IMR-90 (cell line): ENCODE measurements at places on chromosomes 6 and 20. TPM values are rescaled to one million over a fixed set of nuclear protein-coding genes. Genes with fewer than 3 reads are reported as not detected.

DNA sequence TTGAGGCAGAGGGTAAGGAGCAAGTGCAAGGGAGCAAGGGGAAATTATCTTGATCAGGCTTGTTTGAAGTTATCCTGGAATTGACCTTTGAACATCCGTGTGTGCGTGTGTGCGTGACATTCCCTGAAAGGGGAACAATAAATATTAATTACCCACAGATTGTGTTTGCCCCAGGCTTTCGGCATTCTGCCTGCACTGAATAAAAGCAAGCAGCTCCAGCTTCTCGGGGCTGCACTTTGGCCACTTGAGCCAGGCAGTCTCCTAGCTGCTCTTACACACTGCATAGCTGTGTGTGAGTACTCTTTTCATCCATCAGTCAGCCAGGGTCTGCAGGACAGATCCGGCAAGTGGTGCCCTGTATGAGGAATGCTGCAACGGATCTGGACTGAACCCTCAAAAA lies 107.7 kb upstream of the BTN3A2 start:
- H3K27ac ChIP-seq = no peak overlapping the region
- H3K4me3 ChIP-seq = no peak overlapping the region
- H3K27me3 ChIP-seq = no peaks in the 10 kb centered on the region
- H3K4me1 ChIP-seq = no peaks in the 10 kb centered on the region
- no peaks in the 10 kb centered on the region for H3K36me3 ChIP-seq

DNA sequence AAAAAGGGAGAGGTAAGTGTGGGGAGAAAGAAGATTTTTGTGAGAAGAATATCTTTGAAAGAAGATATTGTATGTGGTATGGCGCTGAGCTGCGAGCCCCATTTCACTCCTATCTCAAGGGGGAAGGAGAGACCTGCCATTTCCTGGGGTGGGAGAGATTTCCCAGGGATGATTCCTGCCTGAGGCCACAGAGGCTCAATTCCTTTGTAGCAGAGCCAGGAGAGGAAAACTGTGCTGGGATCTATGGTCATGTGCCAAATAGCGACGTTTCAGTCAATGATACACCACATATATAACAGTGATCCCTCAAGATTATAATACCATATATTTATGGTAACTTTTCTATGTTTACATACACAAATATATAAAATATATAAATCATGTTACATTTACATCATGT lies 28.9 kb downstream of the TCF21 start:
- no peaks in the 10 kb centered on the region for H3K36me3 ChIP-seq
- H3K4me1 ChIP-seq = peaks cover 6% of the 10 kb centered on the region; the same call in 1 of the 2 replicates
- DNase-seq = no peak
- peak overlapping the region; percentile 26; the same call in 1 of the 2 replicates for H3K27ac ChIP-seq
- H3K27me3 ChIP-seq = no peaks in the 10 kb centered on the region

- no peaks in the 10 kb centered on the region for H3K36me3 ChIP-seq
- no peak for DNase-seq
- no peaks in the 10 kb centered on the region for H3K27me3 ChIP-seq
Observed at GRCh38 chr6:1659816-1660215, 50.1 kb downstream of the FOXC1 start.

DNA sequence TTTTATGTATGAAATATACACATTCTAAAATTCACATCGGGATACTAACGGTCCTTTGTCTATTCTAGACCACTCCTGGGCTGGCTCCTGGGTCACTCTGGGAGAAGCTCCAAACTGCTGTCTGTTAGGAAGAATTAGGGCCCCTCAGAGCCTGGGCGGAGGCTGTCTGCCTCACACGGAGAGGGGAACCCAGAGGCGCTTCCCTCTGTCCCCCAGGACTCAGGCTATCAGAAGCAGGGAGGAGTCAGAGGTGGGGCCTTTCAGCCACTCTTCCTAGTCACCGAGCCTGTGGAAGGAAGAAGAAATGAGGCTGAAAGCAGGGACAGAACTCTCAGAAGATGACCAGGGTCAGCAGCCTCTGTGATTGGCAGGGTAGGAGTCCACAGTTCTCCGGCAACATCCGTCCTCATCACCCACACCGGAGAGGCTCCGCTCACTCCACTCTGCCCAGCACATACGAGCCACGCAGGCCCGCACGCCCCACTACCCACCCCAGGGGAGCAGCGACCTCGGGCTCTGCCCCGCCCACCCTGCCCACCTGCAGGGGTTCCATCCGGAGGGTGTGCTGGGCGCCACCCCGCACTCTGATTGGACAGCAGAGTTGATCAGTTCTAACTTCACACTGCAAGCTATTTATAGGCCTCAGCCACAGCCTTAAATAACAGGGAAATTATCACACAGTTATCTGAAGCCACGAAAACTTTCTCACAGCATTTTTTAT lies 182.1 kb upstream of the AFDN start:
- no peak overlapping the region for H3K4me3 ChIP-seq
- no peak for DNase-seq
- no peaks in the 10 kb centered on the region for H3K4me1 ChIP-seq
- no peaks in the 10 kb centered on the region for H3K27me3 ChIP-seq
- H3K36me3 ChIP-seq = no peaks in the 10 kb centered on the region

DNA sequence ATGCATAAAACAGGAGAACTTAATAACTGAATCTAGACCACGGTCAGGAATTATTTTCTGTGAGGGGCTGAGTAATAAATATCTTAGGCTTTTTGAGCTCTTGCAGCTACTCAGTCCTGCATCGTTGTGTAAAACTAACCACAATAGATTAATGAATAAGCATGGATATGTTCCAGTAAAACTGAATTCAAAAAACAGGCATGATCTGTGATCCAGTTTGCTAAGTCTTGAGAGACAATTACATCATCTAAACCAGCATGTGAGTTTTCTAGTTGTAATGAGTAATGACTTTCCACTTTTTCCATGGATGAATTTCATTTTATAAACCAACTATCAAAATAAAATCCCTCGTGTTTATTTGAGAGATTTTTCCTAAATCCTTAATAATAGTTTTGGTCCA lies 336.8 kb downstream of the RFPL4B start:
- H3K27ac ChIP-seq = no peak overlapping the region
- peaks cover 4% of the 10 kb centered on the region for H3K4me1 ChIP-seq
- no peaks in the 10 kb centered on the region for H3K36me3 ChIP-seq
- H3K4me3 ChIP-seq = no peak overlapping the region
- DNase-seq = peak; percentile 95

DNA sequence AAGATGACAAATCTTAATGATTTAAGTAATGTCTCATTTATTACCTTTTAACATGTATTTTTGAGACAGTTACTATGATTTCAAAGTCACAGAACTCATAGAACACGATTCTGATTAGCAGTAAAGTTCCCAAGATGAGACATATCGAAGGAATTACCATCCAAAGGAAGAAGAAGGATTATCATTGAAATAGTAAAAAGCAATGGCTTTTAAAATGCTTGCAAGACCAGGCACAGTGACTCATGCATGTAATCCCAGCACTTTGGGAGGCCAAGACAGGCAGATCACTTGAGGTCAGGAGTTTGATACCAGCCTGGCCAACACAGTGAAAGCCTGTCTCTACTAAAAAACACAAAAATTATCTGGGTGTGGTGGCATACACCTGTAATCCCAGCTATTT lies 219.2 kb downstream of the KHDC1L start:
- H3K27ac ChIP-seq = no peak overlapping the region
- DNase-seq = peak; percentile 33
- no peak overlapping the region for H3K4me3 ChIP-seq
- no peaks in the 10 kb centered on the region for H3K27me3 ChIP-seq
- H3K4me1 ChIP-seq = no peaks in the 10 kb centered on the region

GRCh38 chr6:39422238-39422637 lies 99.7 kb upstream of the KCNK16 start:
- H3K4me1 ChIP-seq = no peaks in the 10 kb centered on the region
- no peaks in the 10 kb centered on the region for H3K36me3 ChIP-seq
- H3K27me3 ChIP-seq = no peaks in the 10 kb centered on the region
- no peak overlapping the region for H3K4me3 ChIP-seq
- H3K27ac ChIP-seq = no peak overlapping the region

DNA sequence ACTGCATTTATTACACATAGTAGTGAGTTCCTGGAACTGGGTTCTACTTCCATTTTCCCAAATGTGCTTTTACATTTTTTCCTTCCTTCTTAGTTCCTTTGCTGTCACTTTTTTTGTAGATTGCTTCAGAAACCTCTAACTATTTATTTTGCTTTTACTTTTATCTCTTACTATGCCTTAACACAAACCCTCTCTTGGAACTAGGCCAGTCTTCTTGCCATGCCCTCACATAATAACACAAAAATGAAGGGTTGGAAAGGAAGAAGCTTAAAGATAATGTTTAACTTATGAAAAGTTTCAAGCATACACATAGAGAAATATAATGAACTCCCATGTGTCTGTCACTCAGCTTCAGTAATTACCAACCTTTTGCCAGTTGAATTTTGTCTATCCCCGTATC lies 27.1 kb downstream of the TOP1 start:
- no peaks in the 10 kb centered on the region; the same call in 1 of the 2 replicates for H3K36me3 ChIP-seq
- no peaks in the 10 kb centered on the region for H3K27me3 ChIP-seq
- H3K4me3 ChIP-seq = no peak overlapping the region
- H3K4me1 ChIP-seq = peaks cover 26% of the 10 kb centered on the region
- peak; percentile 49 for DNase-seq

GRCh38 chr20:4320291-4320690 lies 304.9 kb upstream of the RNF24 start:
- DNase-seq = no peak
- no peaks in the 10 kb centered on the region for H3K4me1 ChIP-seq
- no peaks in the 10 kb centered on the region for H3K36me3 ChIP-seq
- H3K27ac ChIP-seq = no peak overlapping the region

The PTPRA gene
- 44.4 and 50.0 TPM in 2 replicates for total RNA-seq

The FRMD1 gene
- total RNA-seq = not detected in 2 replicates

The LY6G6C gene
- total RNA-seq = not detected in 2 replicates

The TPD52L2 gene
- 113 and 119 TPM in 2 replicates for total RNA-seq

The HLA-G gene
- total RNA-seq = not detected in 2 replicates

The HELZ2 gene
- 4.2 and 4.7 TPM in 2 replicates for total RNA-seq
